Dorsolateral prefrontal cortex (tissue), 122 donors: ENCODE measurements at places on chromosomes 13 and 19.
A peak's percentile ranks its signal among the peaks of the same experiment; 100 is the strongest.

DNA sequence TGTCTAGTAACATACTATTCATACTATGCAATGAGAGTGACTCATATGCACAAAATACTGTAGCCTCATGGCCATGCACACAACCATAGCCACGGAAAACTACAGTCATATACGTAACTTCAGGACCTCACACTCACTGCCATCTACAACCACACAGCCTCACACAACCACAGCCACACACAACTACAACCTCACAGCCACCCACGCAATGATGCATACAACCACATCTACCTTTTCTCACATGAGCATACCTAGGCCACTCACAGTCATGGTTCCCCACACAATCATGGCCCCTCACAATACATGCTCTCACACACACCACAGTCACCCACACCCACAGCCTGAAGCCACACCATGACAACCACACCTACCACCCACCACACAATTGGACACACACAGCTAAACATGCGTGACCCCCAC is 8.7 kb upstream of the TNFSF14 start:
- no peak for DNase-seq

GRCh38 chr19:35639321-35639639 is 2.3 kb upstream of the ETV2 start:
- no peak for DNase-seq

GRCh38 chr19:9552536-9553274 is 14.3 kb upstream of the ZNF426 start:
- no peak for DNase-seq

GRCh38 chr19:34508540-34508939 is 27.0 kb downstream of the WTIP start:
- DNase-seq: no peak

DNA sequence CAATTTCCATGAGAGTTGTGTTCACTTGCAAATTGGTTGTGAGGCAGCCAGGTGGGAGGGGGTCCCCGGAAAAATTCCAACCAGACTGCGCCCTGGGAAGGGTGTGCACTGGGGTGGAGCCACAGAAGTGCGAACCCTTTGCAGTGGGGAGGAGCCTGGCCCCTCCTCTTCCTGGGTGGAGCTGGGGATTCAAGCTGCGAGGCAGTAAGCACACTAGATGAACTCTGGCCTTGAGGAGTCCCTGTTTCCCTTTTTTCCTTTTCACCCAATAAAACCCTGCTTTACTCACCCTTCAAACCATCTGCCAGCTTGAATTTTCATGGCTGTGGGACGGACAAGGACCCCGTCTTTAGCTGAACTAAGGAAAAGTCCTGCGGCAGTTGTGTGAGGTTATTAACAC is 31.0 kb upstream of the MBNL2 start:
- DNase-seq: no peak

- DNase-seq: peak; percentile 60
Measured at GRCh38 chr19:3304871-3305423, 61.4 kb upstream of the NFIC start.
